ENCODE measurements at places on chromosomes 5 and 9.

GRCh38 chr5:81835814-81836367, 85.0 kb upstream of the SSBP2 start:
- no peak for DNase-seq

DNA sequence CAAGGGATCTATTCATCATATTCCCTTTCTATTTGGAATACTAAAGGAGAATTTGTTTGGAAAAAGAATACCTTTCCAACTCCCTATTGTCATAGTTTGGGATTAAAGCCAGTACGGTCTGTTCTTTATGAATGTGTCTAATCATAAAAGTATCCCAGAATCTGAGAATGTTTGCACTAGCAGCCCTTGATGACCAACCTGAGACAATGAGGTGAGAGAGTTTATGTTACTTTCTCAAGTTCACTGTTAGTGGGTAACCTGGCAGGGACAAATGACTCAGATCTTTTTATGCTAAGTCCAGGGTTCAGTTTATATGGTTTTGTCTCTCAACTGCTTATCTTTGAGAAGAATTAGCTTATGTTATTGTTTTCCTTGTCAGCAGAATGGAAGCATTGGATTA, 25.3 kb upstream of the TLR4 start:
- DNase-seq, result no peak

DNA sequence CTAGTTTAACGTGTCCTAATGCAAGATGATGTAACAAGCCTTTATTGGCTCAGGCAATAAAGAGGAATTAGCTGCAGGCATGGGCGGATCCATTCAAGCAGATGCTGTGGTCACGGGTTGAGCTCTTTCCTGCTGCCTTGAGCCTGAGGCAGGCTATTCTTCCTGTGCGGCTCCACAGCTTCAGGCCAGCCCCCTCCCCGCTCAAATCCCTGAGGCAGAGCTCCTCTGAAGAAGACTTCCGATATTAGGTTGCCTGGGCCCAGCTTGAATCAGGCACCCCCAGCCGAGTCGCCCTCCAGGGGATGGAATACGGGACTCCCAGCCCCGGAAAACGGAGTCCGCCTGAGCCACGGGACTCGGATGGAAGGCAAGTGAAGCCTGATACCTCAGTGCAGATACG, 95.0 kb upstream of the RUFY1 start:
- no peak for DNase-seq

- no peak for DNase-seq
These were observed 56.2 kb downstream of the TMOD1 start for GRCh38 chr9:97557606-97558095.

- no peak for DNase-seq
These were observed 129.7 kb downstream of the GOLPH3 start for GRCh38 chr5:32044434-32044833.

DNA sequence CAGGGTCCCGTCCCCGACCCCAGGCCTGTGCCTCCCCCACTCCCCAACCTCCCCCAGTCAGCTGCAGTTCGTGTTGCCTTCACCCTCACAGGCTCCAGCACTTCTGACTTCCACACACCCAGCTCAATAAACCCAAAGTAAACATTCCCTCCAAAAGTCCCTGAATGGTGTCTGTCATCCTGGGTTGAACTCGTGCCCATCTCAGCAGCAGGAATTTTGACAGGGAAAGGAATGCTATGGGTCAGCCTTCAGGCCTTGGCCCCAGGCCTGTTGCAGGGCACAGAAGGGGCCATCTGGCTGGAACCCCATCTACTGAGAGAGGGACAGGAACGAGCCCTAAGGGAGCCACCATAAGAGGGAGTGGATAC, 29.6 kb upstream of the CNOT6 start:
- no peak for DNase-seq

DNA sequence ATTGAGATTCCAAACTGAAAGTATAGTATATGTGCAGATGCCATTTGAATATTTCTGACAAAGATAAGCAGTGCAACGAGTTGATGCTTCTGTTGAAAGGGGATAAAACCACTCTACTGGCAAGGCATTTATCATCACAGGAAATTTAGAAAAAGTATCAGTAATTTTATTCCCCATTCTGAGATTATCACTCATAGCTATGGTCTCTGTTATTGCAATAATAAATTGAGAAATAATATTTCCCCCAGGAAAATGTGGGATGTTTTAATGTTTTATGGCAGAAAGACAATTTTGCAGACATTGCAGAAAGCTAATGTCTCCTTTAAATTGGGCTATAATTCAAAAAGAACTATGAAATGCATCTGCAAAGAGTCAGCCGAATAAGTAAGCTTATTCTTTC, 1612.7 kb upstream of the ACO1 start:
- DNase-seq, result no peak

- DNase-seq, result no peak
These were observed 135.1 kb upstream of the TNFAIP8 start for GRCh38 chr5:119220576-119221197.

DNA sequence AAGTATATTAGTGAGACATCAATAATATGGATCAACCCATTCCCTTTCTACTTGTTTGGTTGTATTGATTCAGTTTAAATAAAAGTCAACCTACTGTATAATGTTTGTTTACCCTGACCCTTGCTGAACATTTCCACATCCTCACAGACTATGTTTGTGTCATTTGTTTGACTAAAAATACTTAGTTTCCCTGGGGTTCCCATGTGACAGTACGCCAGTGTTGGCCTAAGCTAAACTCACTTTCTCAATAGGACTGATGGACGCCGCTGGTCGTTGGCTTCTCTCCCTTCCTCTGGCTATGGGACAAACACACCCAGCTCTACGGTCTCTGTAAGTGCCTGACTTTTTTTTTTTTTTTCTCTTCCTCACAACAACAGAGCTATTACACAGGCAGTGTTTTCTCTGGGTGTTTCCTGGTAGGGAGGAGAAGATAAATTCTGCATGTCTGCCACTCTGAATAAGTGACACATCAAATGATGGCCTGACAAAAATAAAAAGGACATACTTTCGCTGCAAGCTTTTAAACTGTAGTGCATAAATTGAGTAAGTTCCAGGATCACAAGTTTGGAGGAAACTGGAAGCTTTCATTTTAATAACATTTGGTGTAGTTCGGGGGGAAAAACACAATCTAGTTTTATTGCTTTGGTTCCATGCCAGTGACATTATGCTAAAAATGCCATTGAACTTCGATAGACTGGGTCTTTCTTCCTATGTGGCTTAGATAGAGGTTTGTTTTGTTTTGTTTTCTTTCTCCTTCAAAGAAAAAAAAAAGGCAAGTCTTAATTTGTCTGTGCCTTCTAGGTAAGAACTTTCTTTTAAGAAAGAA, 101.0 kb downstream of the CD180 start:
- no peak for DNase-seq

DNA sequence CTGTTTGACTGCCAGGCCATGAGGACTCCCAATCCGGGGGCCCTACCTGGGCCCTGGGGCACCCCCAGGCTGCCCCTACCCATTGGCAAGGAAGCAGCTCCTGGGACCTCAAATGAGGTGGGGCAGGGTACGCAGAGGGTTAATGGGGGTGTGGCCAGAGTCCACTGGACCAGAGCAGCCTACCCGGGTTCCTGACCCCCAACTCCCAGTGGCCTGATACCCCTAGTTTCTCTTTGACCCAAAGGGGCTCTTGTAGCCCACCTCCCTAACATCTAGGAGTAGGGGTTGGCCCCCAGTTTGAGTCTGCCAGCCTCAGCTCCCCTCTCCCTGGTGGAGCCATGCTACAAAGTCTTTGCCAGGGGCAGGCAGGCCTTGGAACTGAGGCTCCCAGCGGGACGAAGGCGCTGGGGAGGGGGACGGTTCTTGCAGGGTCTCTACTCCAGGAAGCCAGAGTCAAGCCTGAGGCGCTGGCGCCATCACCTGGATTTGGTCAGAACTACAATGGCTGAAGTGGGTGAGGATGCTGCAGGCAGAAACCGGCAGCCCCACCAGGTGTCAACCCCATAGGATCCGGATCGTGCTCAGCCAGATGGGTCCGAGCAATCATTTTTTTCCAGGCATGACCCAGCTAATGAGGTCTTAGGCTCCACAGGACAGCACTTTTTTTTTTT, 8.4 kb upstream of the CERCAM start:
- DNase-seq, result peak; percentile 58

GRCh38 chr5:116225281-116225922, 140.6 kb downstream of the COMMD10 start:
- no peak for DNase-seq

DNA sequence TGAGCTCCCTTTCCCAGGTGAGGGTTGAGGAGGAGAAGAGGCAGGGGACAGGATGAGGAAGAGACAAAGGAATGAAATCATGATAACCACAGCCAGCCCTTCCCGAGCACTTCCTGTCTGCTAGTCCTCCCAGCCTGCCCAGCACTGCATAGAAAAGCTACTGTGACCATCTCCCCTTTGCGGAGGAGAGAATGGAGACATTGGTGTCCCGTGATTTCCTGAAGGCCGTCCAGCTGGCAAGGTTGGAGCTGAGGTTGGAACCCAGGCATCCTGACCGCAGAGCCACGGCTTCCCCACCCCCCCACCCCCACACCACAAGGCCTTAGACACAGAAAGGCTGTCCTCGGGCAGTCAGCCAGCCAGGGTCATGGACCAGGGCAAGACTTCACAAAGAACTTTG, 131.1 kb upstream of the ICE1 start:
- no peak for DNase-seq

- no peak for DNase-seq
These were observed 108.7 kb downstream of the RXRA start for GRCh38 chr9:134434894-134435506.

GRCh38 chr9:92359394-92359995, 33.7 kb downstream of the CENPP start:
- DNase-seq, result no peak

GRCh38 chr5:18311266-18311665, 677.0 kb downstream of the TAF11L14 start:
- DNase-seq, result no peak

GRCh38 chr5:56094579-56095361, 100.0 kb upstream of the IL6ST start:
- DNase-seq, result peak; percentile 71
